ENCODE measurements at places on chromosomes 7 and 10.

- no peak for DNase-seq
Observed at GRCh38 chr7:130884437-130885417, 150.7 kb upstream of the KLF14 start.

DNA sequence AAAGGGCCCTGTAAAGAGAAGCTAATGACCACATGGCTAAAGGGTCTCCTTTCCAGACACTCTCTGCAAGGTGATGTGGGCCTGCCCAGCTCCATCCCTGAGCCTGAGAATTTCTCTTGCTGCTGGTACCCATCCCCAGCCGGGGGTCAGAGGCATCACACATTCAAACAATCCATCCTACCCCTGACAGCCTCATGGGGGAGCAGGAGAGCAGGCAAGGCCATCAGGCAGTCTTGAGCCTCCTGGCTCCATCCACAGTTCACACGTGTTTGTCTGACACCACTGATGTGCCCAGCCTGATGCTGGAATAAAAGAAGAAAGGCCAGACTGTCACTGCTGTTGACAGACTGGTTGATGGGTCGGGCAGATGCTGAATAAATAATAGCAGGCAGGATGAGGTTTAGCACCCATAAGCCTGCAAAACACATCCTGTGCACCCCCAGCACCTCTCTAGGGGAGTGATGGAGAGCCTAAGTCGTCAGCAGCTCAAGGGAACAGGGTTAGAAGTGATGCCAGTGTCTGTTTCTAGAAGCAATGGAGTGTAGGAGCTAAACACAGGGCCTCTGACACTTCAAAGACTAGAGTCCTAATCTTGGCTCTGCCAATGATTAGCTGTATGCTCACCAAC, 43.5 kb downstream of the TLL2 start:
- DNase-seq: no peak

- DNase-seq: no peak
Observed at GRCh38 chr10:13608246-13608853, 21.6 kb downstream of the PRPF18 start.

DNA sequence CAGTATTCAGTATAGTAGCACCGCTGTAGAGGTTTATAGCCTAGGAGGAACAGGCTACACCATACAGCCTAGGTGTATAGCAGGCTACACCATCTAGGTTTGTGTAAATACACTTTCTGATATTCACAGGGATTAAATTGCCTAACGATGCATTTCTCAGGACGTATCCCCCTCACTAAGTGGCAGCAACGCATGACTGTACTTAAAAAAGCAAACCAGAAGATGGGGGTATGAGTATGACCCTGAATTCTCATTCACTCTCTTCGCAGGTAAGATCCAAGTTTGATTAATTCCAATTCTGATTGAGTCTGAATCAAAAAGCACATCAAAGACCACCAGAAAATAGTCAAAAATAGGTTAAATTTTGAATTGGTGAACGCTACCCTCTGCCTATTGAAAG, 972 bp downstream of the ORC5 start:
- no peak for DNase-seq

- DNase-seq: no peak
Observed at GRCh38 chr10:113735913-113736312, 15.6 kb upstream of the PLEKHS1 start.

GRCh38 chr7:131835141-131835540, 278.7 kb upstream of the PODXL start:
- DNase-seq: no peak

- no peak for DNase-seq
Observed at GRCh38 chr10:43249151-43249961, 17.5 kb downstream of the RASGEF1A start.

DNA sequence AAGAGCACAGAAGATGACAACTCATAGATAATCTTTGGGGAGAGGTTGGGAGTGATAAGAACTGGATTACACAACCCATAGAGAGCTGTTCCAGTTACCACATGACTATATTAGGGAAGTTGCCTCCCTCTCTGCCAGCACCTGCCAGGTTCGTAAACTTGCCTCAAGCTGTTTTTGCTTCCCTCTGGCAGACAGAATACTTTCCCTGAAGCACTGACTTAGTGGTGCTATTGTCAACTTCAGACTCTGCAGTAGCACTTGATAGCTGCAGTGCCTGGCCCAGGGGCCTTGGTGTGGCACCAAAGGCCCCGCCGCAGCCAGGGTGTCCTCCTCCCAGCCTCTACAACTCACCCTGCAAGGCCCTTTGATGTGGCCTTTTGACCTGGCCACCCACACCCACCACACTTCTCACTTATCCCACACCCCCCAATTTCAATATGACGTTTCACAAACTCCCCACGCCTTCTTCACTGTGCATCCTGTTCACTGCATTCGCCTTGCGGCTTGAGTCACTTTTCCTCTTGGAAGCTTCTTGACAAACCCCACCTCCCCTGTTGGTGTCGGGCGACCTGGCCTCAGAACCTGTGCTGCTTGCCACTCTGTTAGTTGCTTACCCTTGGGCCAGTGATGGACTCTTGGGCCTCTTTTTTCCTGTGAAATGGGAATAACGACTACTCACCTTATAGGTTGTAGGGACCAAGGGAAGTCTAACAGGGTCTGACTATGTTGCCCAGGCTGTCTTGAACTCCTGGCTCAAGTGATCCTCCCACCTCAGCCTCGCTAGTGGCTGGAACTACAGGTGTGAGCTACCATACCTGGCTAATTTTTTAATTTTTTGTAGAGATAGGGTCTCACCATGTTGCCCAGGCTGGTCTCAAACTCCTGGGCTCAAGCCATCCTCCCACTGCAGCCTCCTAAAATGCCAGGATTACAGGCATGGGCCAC, 50.2 kb upstream of the PODXL start:
- DNase-seq: no peak

- no peak for DNase-seq
Observed at GRCh38 chr10:91185239-91185875, 35.1 kb upstream of the PCGF5 start.

GRCh38 chr7:134701272-134701671, 54.6 kb downstream of the BPGM start:
- DNase-seq: no peak

Data from memory B cell (primary cell).